ENCODE measurements at places on chromosomes 13 and 19. TPM values are rescaled to one million over a fixed set of nuclear protein-coding genes. Genes with fewer than 3 reads are reported as not detected.

GRCh38 chr19:14770944-14771839 is 7.2 kb downstream of the ADGRE2 start:
- no peaks in the 10 kb centered on the region for H3K27me3 ChIP-seq
- H3K27ac ChIP-seq: no peak overlapping the region
- DNase-seq: no peak
- H3K4me1 ChIP-seq: peaks cover 3% of the 10 kb centered on the region

- no peaks in the 10 kb centered on the region for H3K36me3 ChIP-seq
- DNase-seq: no peak
- H3K4me3 ChIP-seq: no peak overlapping the region
- no peak overlapping the region for H3K27ac ChIP-seq
These were observed 108.3 kb upstream of the FRY start for GRCh38 chr13:31923134-31923763.

DNA sequence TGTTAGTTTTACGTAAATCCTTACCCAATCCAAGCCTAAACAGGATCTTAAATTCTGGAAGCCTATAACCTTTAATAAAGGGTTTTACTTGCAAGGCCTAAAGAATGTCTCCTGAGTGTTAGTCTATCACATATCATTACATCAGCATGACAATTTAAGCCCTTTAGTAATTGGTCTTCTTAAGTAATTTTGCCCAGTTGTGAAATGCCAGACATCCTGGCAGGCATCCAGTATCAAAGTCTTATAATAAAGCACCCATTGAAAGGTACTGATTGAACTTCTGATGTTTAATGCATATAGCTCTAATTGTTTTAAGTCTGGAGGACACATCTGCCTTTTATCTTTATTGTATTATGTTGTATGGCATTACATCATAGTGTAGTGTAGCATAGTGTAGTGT is 1078.9 kb downstream of the SLITRK1 start:
- no peaks in the 10 kb centered on the region for H3K4me1 ChIP-seq
- no peak overlapping the region for H3K27ac ChIP-seq
- H3K36me3 ChIP-seq: no peaks in the 10 kb centered on the region
- no peak overlapping the region for H3K4me3 ChIP-seq
- no peaks in the 10 kb centered on the region for H3K27me3 ChIP-seq
- no peak for DNase-seq

DNA sequence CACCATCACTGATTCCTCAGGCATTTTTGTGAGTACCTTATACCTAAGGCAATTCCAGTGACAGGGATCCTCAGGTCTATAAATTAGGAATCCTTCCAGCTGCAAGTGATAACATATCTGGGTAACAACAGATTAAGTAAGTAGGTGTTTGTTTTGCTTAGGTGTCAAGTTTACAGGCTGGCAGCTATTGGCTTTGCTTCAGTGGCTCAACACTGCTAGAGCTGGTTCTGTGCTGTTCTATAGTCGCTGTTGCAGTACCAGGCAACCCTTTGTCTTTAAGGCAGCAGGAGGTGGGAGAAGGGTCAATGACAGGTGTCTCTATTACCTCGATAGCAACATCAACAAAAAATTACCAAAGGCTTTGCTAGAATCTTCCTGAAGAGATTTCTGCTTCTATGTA is 27.0 kb downstream of the SLC10A2 start:
- no peak overlapping the region for H3K27ac ChIP-seq
- H3K4me3 ChIP-seq: no peak overlapping the region
- no peaks in the 10 kb centered on the region for H3K27me3 ChIP-seq
- no peak for DNase-seq

DNA sequence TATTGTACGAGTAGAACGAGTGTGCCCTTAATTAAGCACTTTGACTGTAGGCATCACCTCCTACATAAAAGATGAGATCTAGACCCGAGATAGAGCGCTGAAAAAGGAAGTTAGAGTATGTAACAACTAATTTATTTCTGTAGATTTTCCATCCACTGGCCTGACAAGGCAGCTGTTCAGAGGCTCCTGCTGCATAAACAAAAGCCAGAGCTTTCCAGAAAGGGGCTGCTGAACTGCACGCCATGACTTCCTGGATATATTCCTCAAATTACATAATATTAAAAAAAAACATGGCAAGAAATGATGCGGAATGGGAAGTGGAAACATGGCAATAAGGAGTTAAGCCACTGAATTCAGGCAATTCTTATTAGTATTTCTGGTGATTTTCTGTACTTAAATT is 89.7 kb downstream of the AKAP11 start:
- H3K27ac ChIP-seq: no peak overlapping the region
- no peaks in the 10 kb centered on the region for H3K36me3 ChIP-seq
- H3K4me1 ChIP-seq: no peaks in the 10 kb centered on the region
- H3K4me3 ChIP-seq: no peak overlapping the region
- H3K27me3 ChIP-seq: no peaks in the 10 kb centered on the region
- DNase-seq: no peak

The SIAH3 gene
- not detected for total RNA-seq

GRCh38 chr19:10450853-10451609 is 30.7 kb downstream of the PDE4A start:
- no peak overlapping the region for H3K27ac ChIP-seq
- no peaks in the 10 kb centered on the region for H3K4me1 ChIP-seq
- no peak overlapping the region for H3K4me3 ChIP-seq
- no peaks in the 10 kb centered on the region for H3K27me3 ChIP-seq

The AP1M2 gene
- total RNA-seq: 60.2 TPM
